ENCODE measurements at places on chromosomes 3 and 15.

DNA sequence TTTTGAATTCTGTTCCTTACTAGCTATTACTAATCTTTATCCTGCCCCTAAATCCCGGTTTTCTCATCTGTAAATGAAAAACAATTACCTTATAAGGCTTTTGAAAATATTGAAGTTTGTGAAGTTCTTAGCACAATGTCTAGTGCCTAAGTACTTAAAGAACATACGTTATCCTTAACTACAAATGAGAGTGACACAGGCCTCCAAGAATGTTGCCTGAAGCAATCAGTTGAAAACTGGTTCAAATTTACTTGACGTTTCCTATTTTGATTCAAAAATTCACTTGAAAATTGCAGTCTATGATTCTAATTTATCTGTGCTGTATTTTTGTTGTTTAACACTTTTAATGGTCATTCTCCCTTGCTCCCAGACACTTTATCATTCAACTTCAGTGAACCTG is 3.2 kb downstream of the SENP7 start:
- no peak for DNase-seq

GRCh38 chr3:141129541-141130011 is 78.4 kb downstream of the SPSB4 start:
- no peak for DNase-seq

DNA sequence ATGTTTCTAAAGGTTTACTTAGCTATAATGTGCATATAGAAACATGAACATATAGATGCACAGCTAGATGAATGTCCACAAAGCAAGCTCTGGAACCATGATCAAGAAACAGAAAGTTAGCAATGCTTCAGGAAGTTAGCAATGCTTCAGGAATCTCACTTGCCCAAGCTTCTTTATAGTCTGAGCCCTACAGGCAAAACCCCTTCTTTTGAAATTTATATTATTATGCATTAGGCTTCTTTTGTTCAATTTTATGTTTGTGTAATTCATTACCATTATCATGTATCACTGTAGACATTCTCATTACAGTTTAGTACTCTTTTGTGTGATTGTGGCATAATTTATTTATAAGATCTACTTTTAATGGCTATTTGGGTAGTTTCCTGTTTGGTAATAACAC is 286.4 kb upstream of the BCHE start:
- DNase-seq, result no peak

DNA sequence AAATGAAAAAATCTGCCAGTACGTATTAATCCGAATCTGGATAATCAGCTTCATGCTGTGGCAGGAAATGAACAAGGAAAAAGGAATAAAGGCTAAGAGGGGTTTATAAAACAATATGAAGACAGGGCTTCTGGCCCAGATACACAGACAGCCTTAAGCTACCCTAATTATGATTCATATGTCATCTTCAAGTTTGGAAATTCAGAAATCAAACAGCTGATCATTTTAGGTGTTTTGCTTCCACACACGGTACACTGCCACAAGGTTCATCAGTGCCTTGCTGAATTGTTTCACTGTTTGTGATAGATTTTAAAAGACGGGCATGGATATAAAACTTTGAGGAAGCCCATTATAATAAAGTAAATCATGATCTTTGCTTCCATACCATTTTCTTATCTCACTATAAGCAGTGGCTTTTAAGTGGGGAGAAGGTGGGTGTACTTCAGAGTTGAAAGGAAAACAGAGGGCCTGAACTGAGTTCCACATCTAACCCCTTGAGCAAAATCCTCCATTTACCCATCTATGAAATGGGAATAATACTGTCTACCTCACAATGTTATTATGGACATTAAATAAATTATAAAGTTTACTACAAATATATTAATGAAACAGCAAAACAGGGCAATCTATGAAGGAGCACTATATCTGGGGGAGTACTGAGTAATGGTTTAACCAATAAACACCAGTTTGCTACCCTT is 15.7 kb downstream of the GTPBP8 start:
- DNase-seq, result no peak

GRCh38 chr3:183156266-183156665 is 6.3 kb downstream of the LAMP3 start:
- DNase-seq, result no peak

DNA sequence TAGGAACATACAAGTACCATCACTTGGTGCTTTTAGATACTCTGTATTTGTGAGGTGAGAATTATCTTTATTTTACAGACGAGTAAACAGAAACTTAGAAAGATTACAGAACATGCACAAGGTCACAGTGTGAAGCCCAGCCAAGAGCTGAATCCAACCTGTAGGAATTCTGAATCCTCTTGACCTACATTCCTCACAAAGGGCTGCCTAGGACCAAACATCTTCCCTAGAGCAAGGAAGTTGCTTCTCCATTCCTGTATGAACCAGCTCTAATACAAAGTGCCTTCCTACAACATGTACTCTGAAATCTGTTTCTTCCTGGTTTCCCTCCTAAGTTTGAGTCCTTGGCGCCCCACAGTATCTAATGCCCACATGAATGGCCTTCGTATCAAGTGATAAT is 2.9 kb downstream of the HDGFL3 start:
- no peak for DNase-seq

DNA sequence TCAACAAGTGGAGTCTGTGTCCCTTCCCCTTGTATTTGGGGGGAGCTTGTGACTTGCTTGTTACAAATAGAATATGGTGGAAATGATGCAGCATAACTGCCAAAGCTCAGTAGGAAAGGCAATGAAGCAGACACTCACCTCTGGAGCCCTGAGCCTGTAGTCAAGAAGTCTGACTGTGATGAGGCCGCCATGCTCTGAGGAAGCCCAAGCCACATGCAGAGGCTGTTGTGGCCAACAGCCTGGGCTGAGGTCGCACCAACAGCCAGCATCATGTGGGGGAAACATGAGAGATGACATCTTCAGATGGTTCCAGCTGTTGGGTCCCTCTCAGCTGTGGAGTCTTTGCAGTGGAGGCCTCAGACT is 161.4 kb downstream of the CHSY1 start:
- DNase-seq, result no peak

GRCh38 chr15:57604507-57604906 is 12.8 kb downstream of the MYZAP start:
- DNase-seq, result no peak

- no peak for DNase-seq
These were observed 27.4 kb upstream of the IL1RAP start for GRCh38 chr3:190486533-190486864.

GRCh38 chr15:85609492-85609891 is 185.2 kb downstream of the KLHL25 start:
- DNase-seq, result no peak

- no peak for DNase-seq
These were observed 53.3 kb upstream of the MELTF start for GRCh38 chr3:197082871-197083270.

GRCh38 chr15:71792521-71792920 is 17.8 kb upstream of the NR2E3 start:
- DNase-seq, result no peak

GRCh38 chr3:28841441-28841840 is 439.4 kb upstream of the RBMS3 start:
- no peak for DNase-seq

GRCh38 chr3:172136330-172136729 is 97.0 kb downstream of the FNDC3B start:
- no peak for DNase-seq

DNA sequence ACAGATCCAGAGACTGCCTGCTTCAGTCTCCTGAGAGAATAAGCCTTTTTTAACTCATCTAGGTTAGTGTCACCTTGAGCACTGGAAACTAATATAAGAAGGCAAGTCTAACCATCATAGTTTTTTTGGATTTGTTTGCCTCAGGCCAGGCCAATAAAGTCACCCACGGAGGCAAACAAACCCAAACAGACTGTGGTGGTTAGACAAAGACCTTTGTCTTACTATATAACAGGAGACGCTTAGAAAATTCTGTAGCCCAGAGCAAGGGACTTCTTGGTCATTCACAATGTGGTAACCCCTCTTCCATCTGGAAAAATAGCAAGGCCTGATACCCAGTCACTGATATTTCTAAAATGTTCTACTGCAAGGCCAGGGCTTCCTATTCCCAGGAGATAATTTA is 45.3 kb upstream of the PPP2R3A start:
- DNase-seq, result no peak

GRCh38 chr15:92377083-92377789 is 16.4 kb upstream of the ST8SIA2 start:
- DNase-seq, result no peak

DNA sequence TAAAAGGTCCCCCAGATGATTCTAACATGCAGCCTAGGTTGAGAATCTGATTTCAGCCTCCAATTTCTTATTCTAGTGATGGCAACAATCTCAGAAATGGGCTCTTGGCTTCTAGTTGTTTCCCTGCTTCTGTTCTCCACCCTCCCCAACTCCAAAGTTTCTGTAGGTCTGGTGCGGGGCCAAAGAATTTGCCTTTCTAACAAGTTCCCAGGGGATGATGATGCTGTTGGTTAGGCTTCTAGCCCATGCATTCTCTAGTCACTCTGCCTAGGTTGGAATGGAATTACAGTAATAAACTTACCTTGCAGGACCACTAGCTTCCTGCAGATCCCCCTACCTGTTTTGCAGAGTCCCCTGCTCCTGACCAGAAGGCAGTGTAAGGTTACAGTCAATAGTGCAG is 103.2 kb upstream of the PPP2R3A start:
- DNase-seq, result no peak

DNA sequence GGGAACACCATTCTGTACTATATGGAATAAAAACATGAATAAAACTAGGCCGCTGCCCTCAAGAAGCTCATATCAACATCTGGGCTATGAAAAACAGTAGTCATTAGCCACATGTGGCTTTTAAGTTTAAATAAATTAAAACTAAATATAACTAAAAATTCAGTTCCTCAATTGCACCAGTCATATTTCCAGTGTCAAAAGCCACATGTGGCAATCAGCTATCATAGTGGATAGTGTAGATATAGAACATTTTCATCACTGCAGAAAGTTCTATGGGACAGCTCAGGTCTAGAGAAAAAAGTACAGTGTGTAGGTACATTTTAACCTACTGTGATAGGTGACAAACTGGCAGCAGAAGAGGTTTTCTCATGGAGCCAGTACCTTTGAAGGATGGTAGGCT is 261.4 kb downstream of the FOXP1 start:
- no peak for DNase-seq
